ENCODE measurements at places on chromosomes 5 and 9.

- no peak for DNase-seq
- no peaks in the 10 kb centered on the region for H3K27me3 ChIP-seq
- H3K36me3 ChIP-seq = no peaks in the 10 kb centered on the region
- no peak overlapping the region for H3K4me3 ChIP-seq
- no peak overlapping the region for H3K27ac ChIP-seq
- H3K4me1 ChIP-seq = no peaks in the 10 kb centered on the region
Observed at GRCh38 chr5:110371011-110371724, 355.3 kb downstream of the TMEM232 start.

GRCh38 chr9:114588210-114588609 is 641 bp downstream of the ATP6V1G1 start:
- peak overlapping the region; percentile 89 for H3K27ac ChIP-seq
- H3K36me3 ChIP-seq = peaks cover 10% of the 10 kb centered on the region
- no peaks in the 10 kb centered on the region for H3K27me3 ChIP-seq

- no peaks in the 10 kb centered on the region for H3K4me1 ChIP-seq
- no peak overlapping the region for H3K4me3 ChIP-seq
- no peaks in the 10 kb centered on the region for H3K27me3 ChIP-seq
- H3K27ac ChIP-seq = no peak overlapping the region
- no peaks in the 10 kb centered on the region for H3K36me3 ChIP-seq
Observed at GRCh38 chr9:84368601-84369000, 28.0 kb upstream of the SLC28A3 start.

GRCh38 chr5:140554454-140554853 is 2.8 kb downstream of the SRA1 start:
- peaks cover 18% of the 10 kb centered on the region for H3K4me1 ChIP-seq
- no peak for DNase-seq
- H3K4me3 ChIP-seq = no peak overlapping the region
- no peaks in the 10 kb centered on the region for H3K27me3 ChIP-seq
- H3K36me3 ChIP-seq = peaks cover 21% of the 10 kb centered on the region

DNA sequence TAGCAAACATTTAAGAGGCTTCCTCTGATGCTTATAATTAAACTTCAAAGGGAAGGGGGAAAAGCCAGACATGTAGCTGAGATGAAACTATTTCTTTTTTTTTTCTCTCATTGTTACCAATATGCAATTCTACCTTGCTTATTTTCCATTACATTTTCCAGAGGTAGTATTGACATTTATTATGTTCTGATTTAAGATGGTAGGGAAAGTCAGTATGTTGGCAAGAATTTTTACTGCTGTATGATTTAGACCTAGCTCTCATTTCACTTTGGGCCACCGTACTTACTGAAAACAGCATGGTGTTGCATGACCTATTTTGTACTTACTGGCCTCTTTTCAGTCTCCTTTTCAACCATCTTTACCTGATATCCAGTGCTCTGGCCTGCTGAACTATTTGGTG is 9.6 kb upstream of the SPINK6 start:
- no peak overlapping the region for H3K4me3 ChIP-seq
- no peak for DNase-seq
- H3K27ac ChIP-seq = no peak overlapping the region
- no peaks in the 10 kb centered on the region for H3K27me3 ChIP-seq

- H3K4me1 ChIP-seq = no peaks in the 10 kb centered on the region
- no peaks in the 10 kb centered on the region for H3K27me3 ChIP-seq
- no peak overlapping the region for H3K27ac ChIP-seq
- no peak overlapping the region for H3K4me3 ChIP-seq
- H3K36me3 ChIP-seq = no peaks in the 10 kb centered on the region
Observed at GRCh38 chr5:96968614-96969013, 32.7 kb downstream of the LNPEP start.

DNA sequence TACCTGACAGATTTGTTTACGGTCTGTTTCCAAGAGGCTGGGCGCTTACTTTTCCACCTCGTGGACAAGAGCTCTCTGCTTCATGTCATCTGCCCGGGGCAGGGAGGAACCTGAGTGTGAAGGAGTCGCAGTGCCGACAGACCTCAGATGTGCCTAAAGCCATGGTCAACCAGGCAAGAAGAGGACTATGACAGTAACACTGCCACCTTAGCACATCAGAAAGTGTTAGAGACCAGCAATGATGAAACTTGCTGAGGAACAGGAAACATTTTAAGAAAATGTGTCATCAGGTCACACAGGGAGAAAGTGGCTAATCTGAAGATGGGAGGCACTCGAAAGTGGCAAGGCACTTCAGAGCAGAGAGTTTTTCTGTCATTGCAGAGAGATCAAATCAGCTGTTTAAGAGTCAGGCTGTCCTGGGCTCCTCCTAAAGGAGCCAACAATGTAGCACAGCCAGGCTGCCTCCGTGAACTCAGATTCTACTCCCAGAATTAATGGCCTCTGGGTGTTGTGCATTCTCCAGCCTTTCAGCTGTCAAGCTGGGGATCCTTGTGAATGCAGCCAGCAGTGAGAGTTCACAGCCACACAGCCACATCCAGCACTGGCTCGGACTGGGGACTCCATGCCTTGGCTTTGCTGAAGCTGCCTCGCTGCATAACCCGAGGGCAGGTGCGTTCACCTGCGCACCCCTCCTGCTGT is 94.6 kb downstream of the RAPGEF1 start:
- no peak overlapping the region for H3K27ac ChIP-seq
- no peak for DNase-seq
- no peaks in the 10 kb centered on the region for H3K27me3 ChIP-seq
- H3K36me3 ChIP-seq = no peaks in the 10 kb centered on the region
- no peak overlapping the region for H3K4me3 ChIP-seq

DNA sequence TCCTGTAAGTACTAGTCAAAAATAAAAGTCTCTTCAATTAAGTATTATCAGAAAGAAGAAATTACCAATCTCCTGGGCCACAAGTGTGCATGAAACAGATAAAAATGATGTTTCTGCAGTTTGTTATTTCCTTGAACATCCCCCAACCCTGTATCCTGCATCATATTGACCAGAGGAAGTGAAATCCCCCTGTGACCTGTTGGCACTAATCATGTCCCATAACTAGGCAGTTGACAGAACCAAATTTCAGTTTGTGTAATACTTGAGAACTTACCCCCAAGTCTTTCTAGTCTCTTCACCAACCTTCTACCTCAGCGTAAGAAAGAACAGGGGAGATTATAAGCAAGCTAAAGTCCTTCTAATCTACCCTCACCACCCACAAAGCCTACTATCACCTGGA is 368.2 kb upstream of the PDE4D start:
- no peaks in the 10 kb centered on the region for H3K36me3 ChIP-seq
- no peaks in the 10 kb centered on the region for H3K4me1 ChIP-seq
- DNase-seq = no peak
- no peak overlapping the region for H3K27ac ChIP-seq
- H3K4me3 ChIP-seq = no peak overlapping the region
- no peaks in the 10 kb centered on the region for H3K27me3 ChIP-seq

DNA sequence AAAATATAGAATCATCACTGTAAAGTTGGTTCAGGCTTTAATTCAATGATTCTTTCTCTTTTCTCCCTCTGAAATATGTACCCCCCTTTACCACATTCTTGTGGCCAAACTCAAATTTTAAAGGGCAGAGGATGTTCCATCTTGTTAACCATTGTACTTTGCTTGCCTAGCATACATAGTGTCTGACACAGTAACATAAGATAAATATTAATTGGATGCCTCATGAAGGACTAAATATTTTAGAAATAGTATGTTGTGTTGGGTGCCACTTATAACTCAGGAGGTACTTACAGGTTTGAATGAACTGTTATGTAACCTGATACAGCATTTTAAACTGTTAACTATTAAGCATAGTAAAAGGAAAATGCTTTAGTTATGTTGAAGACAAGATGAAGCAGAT is 71.5 kb downstream of the NIPBL start:
- no peak for DNase-seq
- no peaks in the 10 kb centered on the region for H3K36me3 ChIP-seq
- H3K4me3 ChIP-seq = no peak overlapping the region
- no peak overlapping the region for H3K27ac ChIP-seq
- no peaks in the 10 kb centered on the region for H3K4me1 ChIP-seq

DNA sequence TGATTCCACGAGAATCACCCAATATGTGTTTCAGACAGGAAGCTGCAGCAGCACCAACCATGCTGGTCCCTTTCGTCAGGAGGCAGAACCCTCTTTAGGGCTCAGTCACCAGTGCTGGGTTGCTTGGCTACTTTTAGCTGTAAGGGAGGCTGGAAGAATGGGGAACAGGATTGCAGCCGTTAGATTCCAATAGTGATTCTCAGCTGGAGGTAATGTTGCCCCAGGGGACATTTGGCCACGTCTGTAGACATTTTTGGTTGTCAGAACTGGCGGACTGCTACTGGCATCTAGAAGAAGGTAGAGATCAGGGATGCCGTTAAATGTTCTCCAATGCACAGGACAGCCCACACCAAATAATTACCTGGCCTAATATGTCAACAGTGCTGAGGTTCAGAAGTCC is 81.8 kb downstream of the ANKRD33B start:
- H3K27me3 ChIP-seq = no peaks in the 10 kb centered on the region
- H3K4me3 ChIP-seq = no peak overlapping the region
- H3K4me1 ChIP-seq = peaks cover 14% of the 10 kb centered on the region
- H3K36me3 ChIP-seq = no peaks in the 10 kb centered on the region
- no peak for DNase-seq
- H3K27ac ChIP-seq = no peak overlapping the region

- H3K4me3 ChIP-seq = no peak overlapping the region
- H3K27ac ChIP-seq = no peak overlapping the region
- H3K4me1 ChIP-seq = no peaks in the 10 kb centered on the region
- H3K27me3 ChIP-seq = no peaks in the 10 kb centered on the region
Observed at GRCh38 chr5:51556833-51557232, 173.6 kb downstream of the ISL1 start.

GRCh38 chr9:110566156-110566555 is 13.4 kb downstream of the SVEP1 start:
- no peaks in the 10 kb centered on the region for H3K36me3 ChIP-seq
- H3K4me1 ChIP-seq = no peaks in the 10 kb centered on the region
- no peaks in the 10 kb centered on the region for H3K27me3 ChIP-seq

- H3K4me1 ChIP-seq = no peaks in the 10 kb centered on the region
- H3K4me3 ChIP-seq = no peak overlapping the region
- DNase-seq = no peak
- no peaks in the 10 kb centered on the region for H3K27me3 ChIP-seq
Observed at GRCh38 chr9:125075997-125076396, 67.3 kb downstream of the SCAI start.

DNA sequence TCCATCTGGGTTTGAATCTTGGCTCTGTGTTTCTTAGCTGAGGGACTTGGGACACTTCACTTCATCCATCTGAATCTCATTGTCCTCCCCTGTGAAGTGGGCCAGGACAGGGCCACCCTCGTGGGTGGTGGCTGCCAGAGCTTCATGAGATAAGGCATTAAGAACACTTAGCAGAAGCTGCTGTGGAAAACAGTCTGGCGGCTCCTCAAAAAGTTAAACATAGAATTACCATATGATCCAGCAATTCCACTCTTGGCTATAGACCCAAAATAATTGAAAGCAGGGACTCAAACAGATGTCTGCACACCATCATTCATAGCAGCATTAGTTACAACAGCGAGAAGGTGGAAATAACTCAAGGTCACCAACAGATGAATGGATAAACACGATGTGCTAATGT is 42.4 kb upstream of the GGTA1 start:
- H3K4me1 ChIP-seq = peaks cover 8% of the 10 kb centered on the region
- no peak for DNase-seq
- peaks cover 7% of the 10 kb centered on the region for H3K27me3 ChIP-seq
- no peaks in the 10 kb centered on the region for H3K36me3 ChIP-seq

DNA sequence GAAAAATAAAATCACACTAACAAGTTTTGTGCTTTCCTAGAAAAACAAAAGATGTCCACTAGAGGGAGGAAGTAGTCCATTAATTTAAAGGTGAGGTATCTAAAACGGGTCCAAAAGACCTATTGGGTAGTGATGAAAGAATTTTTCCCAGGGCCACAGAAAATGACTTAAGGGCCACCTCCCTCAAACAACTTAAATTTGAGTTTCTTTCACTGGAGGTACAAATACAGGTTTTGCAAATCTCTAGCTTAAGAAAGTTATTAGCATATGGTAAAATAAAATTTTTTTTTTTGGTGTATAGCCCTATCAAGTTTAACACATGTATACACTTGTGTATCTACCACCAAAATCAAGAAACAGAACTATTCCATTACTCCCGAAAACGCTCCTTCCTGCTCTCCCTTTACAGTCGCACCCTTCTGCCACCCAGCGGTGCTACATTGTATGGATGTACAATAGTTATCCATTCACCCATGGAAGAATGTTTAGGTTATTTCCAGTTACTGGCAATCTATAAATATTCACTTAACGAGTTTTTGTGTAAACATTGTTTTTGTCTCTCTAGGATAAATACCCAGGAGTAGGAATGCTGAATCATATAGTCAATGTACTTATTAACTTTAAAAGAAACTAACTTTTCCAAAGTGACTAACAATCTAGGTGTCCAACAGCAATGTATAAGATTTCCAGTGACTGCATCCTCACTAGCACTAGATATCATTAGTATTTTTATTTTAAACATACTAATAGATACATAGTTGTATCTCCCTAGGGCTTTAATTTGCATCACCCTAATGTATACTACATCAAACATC is 21.9 kb downstream of the DEPDC1B start:
- peaks cover 14% of the 10 kb centered on the region for H3K4me1 ChIP-seq
- H3K27me3 ChIP-seq = no peaks in the 10 kb centered on the region
- H3K27ac ChIP-seq = no peak overlapping the region
- no peaks in the 10 kb centered on the region for H3K36me3 ChIP-seq
- peak; percentile 79 for DNase-seq

DNA sequence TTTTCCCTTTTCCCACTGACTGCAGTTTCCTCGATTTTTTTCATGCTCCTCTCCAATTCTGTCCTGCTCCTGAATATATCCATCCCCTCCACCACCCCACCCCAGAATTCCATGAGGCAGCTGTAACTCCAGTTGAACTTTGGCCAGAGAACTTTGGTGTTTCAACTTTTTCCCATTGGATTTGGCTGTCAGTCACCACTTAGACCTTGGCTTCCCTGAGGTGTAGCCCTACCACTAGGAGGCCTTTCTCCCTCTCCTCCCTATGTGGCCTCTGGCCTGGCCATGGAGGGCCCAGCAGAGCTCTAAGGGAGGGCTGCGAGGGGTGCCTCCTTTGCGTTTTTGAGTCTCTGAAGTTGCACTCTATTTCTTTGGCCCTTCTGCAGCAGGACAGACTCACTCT is 261.3 kb downstream of the PIK3R1 start:
- H3K27ac ChIP-seq = no peak overlapping the region
- no peaks in the 10 kb centered on the region for H3K4me1 ChIP-seq
- peak; percentile 25 for DNase-seq
- H3K36me3 ChIP-seq = no peaks in the 10 kb centered on the region
- no peaks in the 10 kb centered on the region for H3K27me3 ChIP-seq
- no peak overlapping the region for H3K4me3 ChIP-seq

- no peak overlapping the region for H3K27ac ChIP-seq
- H3K27me3 ChIP-seq = no peaks in the 10 kb centered on the region
- H3K4me1 ChIP-seq = no peaks in the 10 kb centered on the region
Observed at GRCh38 chr9:33372900-33373299, 29.5 kb downstream of the AQP7 start.

- H3K4me1 ChIP-seq = no peaks in the 10 kb centered on the region
- no peak overlapping the region for H3K4me3 ChIP-seq
- H3K27me3 ChIP-seq = no peaks in the 10 kb centered on the region
- no peak for DNase-seq
Observed at GRCh38 chr9:114282507-114282906, 40.4 kb upstream of the ORM1 start.
